ENCODE measurements at places on chromosomes 5 and 9. TPM values are rescaled to one million over a fixed set of nuclear protein-coding genes. Genes with fewer than 3 reads are reported as not detected.

Gene IRX2
- total RNA-seq, result 2.4 TPM

- DNase-seq, result no peak
These were observed 101.8 kb downstream of the CDK5RAP2 start for GRCh38 chr9:120478208-120478607.

DNA sequence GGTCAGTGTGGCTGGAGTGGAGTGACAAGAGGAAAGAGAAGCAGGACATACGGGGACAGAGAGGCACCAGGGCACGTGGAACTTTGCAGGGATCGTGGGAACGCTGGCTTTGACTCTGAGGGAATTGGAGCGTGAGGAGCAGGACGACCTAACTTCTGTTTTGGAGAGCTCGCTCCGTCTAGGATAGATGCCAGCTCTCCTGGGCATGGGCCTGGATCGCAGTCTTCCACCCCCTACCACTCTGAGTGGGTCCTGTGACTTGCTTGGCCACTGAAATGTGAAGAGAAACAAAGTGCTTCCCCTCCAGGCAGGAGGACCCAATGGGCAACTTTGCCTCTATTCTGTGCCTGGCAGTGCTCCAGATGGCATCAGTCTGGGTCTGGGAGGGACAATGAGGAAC lies 8.7 kb upstream of the SH3PXD2B start:
- DNase-seq, result no peak

- DNase-seq, result no peak
These were observed 1395.9 kb downstream of the PTPRD start for GRCh38 chr9:9216934-9217333.

DNA sequence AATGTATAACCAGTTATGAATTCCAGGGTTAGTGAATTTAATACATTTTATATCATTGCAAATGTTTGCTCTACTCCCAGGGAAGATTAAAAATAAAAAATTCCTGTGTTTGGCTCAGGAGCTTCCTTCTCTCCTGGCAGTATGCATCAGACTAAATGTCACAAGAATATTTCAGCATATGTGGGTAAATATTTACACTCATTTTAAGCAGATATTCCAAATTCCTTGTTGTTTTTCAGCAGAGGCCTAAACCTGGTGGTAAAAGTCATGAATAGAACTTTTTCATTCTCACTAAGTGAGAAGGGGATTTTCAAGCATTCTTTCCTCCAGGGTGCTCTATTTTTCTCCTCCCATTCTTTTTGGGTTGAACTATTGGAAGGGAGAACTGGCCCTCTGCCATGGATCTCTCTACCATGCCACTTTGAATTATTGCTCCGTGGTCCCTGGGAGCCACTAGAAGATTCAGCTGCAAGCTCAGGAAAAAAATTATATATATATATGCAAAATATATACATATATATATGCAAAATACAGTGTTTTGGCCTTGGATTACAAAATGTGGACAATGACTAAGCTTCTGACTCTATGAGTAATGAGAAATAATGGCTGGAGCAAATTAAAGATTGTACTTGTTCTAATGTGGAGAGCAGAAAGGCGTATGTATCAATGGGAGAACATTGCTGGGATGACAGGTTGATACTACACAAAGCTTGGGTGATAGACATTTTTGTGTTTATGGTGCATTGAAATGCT lies 180.6 kb upstream of the PAPPA start:
- no peak for DNase-seq

DNA sequence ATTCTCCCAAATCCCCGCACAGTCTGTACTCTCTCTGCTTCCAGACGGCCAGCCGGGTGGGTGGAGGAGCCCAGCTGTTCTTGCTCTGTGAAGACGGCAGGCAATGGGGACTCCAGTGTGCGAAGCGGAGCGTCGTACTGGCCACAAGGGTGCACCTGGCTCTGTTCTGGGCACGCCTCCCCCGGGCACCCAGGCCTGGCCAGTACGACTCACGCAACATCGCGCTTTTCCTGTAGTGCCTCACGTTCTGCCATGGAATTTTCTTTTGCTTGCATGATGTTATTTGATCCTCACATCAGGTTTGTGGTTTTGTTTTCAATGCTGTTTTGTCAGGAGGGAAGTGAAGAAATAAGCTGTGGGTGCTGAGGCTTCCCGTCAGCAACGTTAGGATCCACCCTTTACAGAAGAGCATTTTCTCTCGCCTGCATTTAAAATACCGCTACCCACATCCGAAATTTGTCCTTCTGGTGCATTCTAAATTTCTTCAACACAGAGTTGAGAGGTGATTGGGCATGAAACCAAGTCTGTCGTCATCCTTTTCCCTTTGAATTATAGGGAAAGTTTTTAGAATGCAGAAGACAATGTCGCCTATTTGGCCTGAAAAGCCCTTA lies 311.7 kb downstream of the TRIM36 start:
- DNase-seq, result no peak

Data from gastrocnemius medialis (tissue), 4 donors.